ENCODE measurements at places on chromosomes 7 and 10. TPM values are rescaled to one million over a fixed set of nuclear protein-coding genes. Genes with fewer than 3 reads are reported as not detected.

GRCh38 chr10:101485681-101486554 is 102.1 kb downstream of the POLL start:
- no peak for DNase-seq

The CAMK2B gene
- polyA plus RNA-seq = 1.7 TPM

DNA sequence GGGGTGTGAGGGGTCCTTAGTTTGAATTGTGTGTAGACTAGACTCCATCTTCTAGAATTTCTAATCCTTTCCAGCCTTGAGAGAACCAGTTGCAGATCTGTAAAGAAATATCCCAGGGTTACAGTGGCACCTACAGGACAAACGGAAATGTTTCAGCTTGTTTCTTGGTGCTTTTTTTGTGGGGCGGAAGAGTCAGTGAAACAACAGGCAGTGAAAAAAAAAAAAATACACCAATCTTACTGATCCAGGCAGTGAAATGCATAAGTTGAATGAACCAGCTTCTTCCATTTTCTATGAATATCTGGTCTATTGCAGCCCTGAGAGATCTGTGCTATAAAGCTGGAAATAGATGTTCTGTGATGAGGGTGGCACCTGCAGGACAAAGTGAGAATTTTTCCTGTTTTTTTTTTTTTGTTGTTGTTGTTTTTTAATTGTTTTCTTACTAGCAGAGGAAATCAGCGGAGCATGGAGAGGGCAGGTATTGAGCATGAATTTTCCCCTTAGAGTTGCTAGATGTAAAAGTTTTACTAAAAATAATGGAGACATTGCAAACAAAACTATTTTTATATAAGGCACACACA is 81.9 kb upstream of the DYNC1I1 start:
- DNase-seq = peak; percentile 45

DNA sequence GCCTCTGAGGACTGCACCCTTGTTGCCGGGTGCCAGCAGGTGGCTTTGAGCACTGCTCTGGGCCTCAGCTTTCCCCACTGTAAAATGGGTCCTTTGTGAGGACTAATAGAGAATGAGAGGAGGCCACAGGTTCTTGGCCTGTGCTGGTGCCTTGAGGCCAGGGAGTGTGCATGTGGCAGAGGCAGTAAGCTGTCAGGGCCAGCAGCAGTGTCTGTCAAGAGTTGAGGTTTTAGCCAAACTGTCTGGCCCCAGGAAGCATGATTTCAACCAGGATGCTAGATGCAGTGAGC is 13.5 kb downstream of the NACAD start:
- no peak for DNase-seq

- no peak for DNase-seq
Measured at GRCh38 chr10:80553436-80553835, 15.7 kb downstream of the SH2D4B start.

The SYCE1 gene
- polyA plus RNA-seq = 0.60 TPM

DNA sequence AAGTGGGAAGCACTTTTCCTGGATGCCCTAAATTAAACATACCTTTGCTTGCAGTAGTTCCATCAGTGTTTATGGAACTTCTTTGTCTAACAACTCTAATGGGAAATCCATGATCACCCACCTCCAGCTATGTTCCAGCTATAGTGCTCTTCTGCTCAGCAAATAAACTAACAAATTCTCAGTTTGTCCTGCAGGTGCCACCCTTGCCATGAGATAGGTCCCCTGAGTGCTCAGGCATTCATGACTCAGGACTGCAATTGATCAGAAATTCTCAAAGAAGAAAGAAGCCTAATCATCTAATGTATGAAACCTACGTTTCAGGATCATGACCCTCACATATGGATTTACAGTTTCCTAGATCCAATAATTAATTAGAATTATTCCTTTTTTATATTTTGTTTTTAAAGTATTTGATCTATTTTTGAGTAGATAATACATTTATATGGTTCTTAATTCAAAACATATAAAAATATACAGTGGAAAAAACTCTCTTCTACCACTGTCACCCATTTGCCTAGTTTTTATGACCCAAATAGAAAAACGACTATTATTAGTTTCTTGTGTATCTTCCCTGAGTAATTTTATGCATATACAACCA is 48.7 kb upstream of the DYNC1I1 start:
- peak; percentile 15 for DNase-seq

DNA sequence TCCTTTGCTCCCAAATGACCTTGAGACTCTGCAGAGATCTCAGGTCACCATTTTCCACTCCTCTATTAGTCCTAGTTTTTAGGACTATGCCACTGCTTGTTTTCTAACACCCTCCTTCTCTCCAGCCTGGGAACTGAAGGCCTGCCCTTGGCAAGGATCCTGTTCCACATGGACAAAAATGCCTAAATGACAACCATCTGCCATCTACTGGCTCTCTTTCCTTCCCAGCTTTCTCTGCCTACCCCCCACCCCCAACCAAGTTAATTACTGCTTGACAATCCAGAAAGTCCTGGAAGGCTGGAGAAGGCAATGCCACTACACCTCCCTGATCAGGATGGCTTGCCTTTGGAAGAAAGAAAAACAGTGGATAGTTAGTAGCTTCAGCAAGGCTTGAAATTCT is 44.8 kb upstream of the SP8 start:
- no peak for DNase-seq

The MCM10 gene
- 8.7 TPM for polyA plus RNA-seq

The ABCC2 gene
- 11.0 TPM for polyA plus RNA-seq

GRCh38 chr7:2501947-2502646 is 17.5 kb upstream of the LFNG start:
- no peak for DNase-seq

- DNase-seq = no peak
Measured at GRCh38 chr7:93150200-93150835, 2.1 kb upstream of the SAMD9L start.

- no peak for DNase-seq
Measured at GRCh38 chr10:33189808-33190207, 144.7 kb downstream of the NRP1 start.

- no peak for DNase-seq
Measured at GRCh38 chr10:95987685-95988426, 55.5 kb upstream of the CCNJ start.

GRCh38 chr7:153061910-153062528 is 302.5 kb downstream of the ACTR3B start:
- DNase-seq = peak; percentile 50

The SLC13A4 gene
- 6.7 TPM for polyA plus RNA-seq

The UPK3B gene
- polyA plus RNA-seq = 1.4 TPM

DNA sequence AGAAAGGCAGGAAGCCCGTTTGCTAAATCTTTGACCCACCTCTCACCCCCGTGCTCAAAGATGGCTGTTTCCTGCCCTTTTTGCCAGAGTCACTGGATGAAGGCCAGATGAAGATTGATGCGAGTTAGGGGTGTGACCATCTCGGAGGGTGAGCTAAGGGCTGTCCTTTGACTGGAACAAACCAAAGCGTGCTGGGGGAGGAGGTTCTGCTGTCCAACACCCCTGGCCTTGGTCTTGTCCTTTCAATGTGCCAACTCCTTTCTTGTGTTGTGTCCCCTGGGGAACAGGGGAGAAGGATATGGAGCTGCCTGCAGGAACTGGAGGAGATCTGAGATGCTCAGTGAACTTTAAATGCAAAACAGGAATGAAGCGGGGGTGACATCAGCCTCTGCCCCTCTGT is 90.3 kb upstream of the ADAM12 start:
- no peak for DNase-seq

DNA sequence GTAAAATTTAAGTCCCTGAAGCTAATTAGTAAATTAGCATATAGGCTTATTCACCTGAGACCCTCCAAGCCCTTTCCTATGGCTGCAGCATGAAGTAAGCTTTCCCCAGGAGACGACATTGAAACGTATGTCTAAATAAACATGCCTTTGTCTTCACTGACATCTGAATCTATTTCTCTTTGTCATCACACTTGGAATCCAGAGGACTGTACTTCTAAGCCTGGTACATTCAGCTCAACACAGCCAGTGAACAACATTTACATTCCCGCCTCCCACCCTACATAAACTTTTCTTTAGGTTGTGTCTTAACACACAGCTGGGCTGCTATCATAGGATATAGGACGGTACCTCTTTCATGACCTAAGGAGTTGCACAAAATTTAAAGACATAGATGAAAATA is 414.4 kb downstream of the SFMBT2 start:
- no peak for DNase-seq

DNA sequence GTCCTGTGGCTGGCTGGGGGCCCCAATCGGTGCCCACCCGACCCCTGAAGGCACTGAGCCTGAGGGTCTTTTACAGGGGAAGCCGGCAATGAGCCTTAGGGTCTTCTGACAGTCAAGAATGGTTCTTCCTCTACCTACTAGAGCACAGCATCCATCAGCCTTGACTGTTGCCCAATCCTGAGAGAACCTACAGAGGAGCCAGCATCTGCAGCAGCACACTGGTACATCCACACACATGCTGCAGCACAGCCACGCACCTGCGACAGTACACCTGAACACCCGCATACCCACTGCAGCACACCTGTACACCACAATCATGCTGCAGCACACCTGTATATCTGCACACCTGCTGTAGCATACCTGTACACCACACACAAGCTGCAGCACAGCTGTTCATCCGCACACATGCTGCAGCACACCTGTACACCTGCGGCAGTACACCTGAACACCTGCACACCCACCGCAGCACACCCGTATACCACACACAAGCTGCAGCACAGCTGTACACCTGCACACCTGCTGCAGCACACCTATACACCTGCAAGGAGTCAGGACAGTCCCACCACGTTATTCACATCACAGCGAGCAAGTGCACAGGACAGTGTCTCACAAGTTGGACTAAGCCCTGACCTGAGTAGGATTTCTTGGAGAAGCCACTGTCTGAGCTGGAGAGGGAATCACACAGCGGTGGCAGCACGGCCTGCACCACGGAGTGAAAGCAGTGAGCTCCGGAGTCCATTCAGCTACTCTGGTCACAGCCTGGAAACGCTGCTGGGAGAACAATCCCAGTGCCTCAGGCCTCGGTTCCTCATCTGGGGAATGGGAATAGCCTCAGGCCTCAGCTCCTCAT is 56.4 kb downstream of the VIPR2 start:
- DNase-seq = no peak

The UCMA gene
- polyA plus RNA-seq = not detected

- DNase-seq = no peak
Measured at GRCh38 chr7:5586279-5586962, 162.8 kb upstream of the TNRC18 start.

- no peak for DNase-seq
Measured at GRCh38 chr10:91582153-91582554, 50.7 kb downstream of the PPP1R3C start.

DNA sequence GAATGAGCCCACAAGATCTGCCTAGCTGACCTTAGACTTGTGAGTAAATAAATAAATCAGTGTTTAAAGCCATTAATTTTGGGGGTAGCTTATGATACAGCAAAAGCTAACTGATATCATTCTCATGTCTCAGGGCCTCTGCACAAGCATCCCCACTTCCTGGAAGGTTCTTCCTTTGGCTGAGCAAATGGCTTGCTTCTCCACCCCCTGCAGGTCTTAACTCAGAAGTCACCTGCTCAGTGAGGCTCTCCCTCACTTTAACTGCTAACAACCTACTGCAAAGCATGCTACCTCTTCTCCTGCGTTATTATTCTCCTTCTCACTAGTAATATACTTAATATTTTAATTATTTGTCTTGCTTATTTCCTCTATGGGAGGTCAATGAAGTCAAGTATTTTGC is 167.3 kb downstream of the TPK1 start:
- DNase-seq = no peak

The FGFBP3 gene
- 2.9 TPM for polyA plus RNA-seq

The PAPOLB gene
- 0.09 TPM for polyA plus RNA-seq

- peak; percentile 8 for DNase-seq
Measured at GRCh38 chr10:92891885-92892690, 43.8 kb downstream of the EXOC6 start.

GRCh38 chr10:132551093-132551807 is 13.7 kb downstream of the INPP5A start:
- no peak for DNase-seq

DNA sequence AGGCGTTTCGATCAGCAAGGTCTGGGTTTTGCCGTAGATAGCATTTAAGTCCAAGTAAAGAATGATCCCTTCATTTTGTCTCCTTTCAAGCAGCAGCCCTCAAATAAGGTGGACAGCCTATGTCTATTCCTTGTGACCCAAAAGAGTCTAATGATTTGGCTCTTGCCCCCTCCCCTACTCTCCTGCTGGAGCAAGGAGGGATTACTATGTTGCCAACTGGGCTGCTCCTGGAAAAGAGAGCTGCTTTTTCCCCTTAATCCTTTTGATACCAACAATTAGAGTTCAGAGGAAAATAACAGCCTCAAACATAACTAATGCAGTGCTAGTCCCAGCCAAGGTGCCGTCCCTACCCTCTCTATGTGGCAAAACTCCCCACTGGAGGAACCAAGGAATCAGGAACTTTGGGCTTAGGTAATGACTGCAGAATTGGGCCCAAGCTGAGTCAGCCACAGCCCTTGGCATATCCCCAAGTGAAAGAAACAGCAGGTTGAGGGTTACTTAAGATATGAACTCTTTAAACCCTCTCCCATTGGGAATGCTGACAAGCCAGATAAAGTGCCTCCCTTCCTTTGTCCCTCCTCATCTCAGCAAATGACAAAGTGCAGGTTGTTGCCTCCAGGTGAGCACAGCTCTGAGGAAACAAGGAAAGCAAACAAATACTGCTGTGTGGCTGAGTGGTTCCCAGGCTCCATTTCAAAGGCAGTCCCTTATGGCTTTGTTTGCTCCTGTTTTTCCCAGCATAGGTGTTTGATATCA is 643.7 kb downstream of the INHBA start:
- no peak for DNase-seq

DNA sequence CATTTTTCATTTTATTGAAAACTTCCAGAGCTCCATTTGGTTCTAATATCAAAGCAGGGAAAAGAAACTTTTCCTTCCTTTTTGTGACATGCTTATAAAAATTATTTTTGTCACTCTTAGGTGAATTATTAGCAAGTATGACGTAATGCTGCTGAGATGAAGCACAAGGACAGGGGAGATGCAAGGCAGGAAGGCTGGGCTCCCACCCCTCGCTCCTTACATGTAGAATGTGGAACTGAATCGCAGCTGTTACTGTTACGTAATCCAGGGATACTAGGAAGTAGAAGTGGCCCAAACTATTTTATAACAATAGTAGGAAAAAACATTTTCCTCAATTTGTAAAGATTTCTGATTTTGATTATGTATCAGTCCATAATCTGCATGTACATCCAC is 17.1 kb upstream of the GTPBP4 start:
- no peak for DNase-seq

GRCh38 chr10:36038316-36038955 is 396.3 kb upstream of the FZD8 start:
- no peak for DNase-seq

DNA sequence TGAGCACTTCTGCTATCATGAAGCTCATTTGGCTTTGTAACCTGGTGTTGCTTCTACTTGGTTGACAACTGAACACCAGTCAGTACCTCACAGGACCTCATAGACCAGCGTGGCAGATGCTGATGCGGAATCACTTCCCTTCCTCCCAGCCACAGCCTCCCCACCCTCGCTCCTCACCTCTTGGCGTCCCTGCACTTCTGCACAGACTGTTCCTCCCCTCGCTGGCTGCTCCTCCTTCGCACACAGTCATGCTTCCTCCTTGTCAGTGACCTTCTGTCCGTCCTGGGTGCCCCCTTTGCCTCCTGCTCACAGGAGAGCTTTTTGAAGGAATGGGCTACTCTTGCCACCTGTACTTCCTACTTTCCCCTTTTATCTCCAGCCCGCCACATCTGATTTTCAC is 61.4 kb upstream of the CTBP2 start:
- no peak for DNase-seq
